EL (cell line): ENCODE measurements at places on chromosomes 3 and 15.

- DNase-seq: no peak
Observed at GRCh38 chr15:78662028-78662427, 21.0 kb upstream of the CHRNB4 start.

DNA sequence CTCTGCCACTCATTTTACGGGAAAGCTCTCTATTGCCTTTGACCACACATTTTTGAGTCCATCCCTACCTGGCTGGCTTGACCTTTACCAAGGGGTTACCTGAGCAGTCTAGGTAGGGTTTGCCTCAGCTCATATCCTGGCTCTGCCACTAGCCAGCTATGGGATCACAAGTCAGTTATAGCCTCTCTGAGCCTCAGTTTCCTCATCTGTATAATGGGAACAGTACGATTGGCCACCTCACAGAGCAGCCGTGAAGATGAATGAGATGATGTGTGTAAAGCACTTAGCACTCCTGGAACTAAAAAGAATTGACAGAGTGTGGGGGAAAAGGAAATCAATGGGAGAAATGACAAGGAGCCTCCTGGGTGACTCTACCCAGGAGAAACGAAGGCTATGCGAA lies 28.0 kb downstream of the SPATA12 start:
- no peak for DNase-seq

DNA sequence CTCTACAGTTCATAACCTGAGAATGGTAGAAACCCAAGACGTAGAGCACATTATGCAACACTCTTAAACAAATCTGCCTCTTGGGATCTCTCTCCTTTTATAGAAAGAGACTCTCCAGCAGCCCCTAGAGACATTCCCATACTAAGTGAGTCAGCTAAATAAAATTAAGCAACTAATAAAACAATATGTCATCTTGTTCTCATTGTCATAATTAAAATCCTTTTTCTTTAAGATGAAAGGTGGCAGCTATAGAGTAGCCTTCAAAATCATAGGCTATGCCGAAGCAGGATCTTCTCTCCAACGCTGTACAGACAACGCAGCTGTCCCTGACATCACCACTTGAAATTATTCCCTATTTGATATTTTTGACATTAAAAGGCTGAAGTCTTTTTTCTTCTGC lies 790.0 kb downstream of the FHIT start:
- DNase-seq: no peak

GRCh38 chr3:10999221-11000107 lies 6.9 kb downstream of the SLC6A1 start:
- DNase-seq: no peak
